Esophagus squamous epithelium (tissue), 5 donors: ENCODE measurements at places on chromosomes 5 and 9.

DNA sequence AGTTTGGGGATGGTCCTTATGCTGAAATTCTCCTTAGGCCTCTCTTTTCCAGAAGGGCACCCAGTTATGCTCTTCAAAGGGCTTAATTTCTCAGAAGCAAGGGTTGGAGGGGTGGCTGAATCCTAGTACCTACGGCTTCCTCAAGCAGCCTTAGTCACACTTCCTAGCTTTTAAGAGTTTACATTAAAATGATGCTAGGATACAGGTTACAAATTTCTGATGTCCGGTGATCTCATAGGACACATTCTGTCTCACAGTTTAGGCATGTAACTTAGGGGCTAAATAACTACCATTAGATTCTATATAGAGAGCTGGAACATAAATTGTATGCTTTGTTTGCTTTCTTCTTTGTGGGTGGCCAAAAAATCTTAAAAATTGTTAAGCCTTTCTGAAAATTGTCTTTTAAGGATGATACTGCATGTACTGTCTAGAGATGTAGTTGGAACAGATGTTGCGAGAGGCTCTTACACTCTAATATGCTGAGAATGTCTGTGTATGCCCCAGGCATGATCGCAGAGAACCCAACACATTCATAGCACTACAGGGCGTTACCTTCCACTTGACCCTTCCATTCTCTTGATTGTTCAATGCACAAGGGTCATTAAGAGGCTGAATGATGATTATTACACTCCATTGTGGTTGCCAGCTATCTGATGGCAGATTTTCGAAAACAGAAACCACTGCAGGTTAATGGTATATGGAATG is 139.1 kb downstream of the TMEM38B start:
- no peak overlapping the region for H3K27ac ChIP-seq
- H3K4me3 ChIP-seq: no peak overlapping the region
- H3K27me3 ChIP-seq: no peaks in the 10 kb centered on the region

DNA sequence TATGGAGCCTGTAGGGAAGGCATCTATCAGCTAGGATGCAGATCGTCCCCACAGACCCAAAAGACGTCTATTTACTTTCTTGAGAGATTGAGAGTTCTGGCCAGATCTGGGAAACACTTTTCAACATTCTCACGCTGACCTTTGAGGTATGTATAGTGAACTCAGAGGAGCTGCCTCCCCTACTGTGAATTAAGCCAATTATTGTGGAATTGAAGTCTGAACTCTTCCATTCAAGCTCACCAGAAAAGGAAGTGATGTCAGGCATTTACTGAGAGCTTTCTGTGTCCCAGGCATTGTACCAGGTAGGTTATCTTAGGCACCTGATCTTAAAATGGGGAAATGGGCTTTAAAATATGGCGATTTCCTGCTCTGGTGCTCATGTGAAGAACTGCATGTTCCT is 136.5 kb downstream of the SV2C start:
- no peak for DNase-seq
- H3K4me1 ChIP-seq: no peaks in the 10 kb centered on the region
- no peaks in the 10 kb centered on the region for H3K36me3 ChIP-seq
- no peak overlapping the region for H3K27ac ChIP-seq
- no peak overlapping the region for H3K4me3 ChIP-seq

DNA sequence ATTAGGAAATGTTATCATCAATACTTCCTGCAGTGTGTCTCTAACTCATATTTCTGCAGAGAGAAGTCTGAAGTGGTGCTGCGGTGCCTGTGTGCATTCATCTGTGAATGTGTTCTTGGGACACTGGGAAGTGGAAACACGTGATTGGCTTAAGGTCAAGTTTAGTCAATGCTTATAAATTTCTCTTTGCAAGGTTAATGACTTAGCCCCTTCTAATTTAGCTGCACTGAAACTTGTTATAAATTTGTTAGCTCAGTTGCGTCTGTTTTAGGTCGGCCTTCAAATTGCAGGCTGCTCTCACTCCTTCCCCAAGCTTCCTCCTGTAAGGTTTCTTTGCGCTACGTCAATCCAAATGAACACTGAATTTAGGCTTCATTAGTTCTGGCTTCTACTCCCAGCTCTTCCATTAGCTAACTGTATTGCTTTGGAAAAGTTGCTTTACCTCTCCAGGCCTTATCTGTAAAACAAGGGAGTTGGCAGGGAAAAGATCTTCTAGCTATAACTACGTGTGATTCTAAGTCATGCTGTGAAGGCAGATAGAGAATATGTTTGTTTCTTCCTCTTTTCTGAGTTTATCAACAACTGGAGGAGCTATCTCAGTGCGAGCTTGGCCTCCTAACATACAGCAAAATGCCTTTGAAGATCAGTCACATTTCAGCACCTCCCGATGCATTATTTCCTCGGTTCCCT is 341.8 kb downstream of the NFIB start:
- no peaks in the 10 kb centered on the region for H3K4me1 ChIP-seq
- no peak for DNase-seq
- H3K4me3 ChIP-seq: no peak overlapping the region
- H3K27ac ChIP-seq: no peak overlapping the region

DNA sequence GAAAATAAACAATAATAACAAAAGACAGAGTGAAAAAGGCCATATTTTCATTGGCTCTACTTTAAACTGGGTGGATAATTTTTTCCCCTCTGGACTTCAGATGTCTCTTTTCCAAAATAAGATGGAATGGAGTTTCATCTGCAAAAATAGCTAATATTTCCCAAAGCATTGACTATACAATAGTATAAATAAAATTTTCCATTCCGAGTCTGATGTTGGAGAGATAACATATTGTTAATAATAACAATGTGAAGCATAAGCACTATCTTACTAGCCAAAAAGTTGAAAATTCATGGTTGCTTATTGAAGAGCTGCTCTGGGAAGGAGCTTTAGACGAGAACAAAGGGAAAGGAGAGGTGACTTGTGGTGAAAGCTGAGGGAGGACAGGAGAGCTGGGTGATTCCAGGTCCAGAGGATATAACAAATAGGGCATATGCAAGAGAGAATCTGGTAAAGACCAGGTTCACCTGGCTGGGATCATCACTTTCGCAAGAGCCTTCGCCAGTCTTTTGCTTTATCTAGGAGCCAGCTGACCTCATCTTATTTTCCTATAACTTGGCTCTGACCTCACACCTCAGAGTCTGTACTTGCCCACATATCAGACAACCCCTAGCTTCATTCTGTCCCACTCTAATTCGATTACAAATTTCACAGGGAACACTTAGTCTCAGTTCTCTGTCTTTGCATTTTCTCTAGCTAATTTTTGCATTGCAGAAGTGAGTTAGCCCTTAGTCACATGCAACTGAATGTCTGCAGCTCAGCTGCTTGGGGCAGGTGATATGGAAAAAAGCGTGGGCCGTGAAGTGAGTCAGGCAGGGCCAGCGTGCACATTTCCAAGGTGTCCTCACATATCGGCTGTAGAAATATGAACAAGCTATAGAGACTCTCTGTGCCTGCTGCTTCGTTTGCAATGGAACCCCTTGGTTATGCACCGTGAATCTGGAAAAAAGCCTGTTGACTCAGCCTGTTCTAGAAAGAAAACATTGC is 7.6 kb upstream of the ZNF474 start:
- no peak overlapping the region for H3K4me3 ChIP-seq
- no peak for DNase-seq
- H3K36me3 ChIP-seq: no peaks in the 10 kb centered on the region
- no peaks in the 10 kb centered on the region for H3K27me3 ChIP-seq

GRCh38 chr9:133148199-133149129 is 15.2 kb downstream of the GBGT1 start:
- peaks cover 36% of the 10 kb centered on the region for H3K4me1 ChIP-seq
- no peaks in the 10 kb centered on the region for H3K36me3 ChIP-seq
- DNase-seq: no peak

DNA sequence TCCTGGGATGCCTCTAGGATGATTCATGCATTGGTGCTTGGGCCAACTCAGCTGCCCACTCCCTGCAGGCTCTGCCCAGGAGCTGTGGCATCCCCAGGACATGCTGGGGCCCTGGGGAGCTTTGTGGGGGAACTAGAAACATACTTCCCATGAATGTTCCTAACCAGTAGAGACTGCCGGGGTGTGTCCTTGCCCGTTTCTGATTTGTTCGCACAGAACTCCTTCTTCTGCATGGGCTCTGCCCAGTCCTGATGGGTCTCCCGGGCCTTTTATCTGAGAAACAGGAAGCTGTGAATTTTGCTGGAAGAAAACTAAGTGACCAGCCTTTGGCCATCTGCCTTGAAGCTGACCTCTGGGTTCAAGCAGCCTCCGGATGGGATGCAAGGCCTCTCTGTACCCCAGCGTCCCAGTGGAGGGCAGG is 71.6 kb upstream of the RNU6ATAC start:
- H3K36me3 ChIP-seq: no peaks in the 10 kb centered on the region
- no peak for DNase-seq
- H3K27me3 ChIP-seq: no peaks in the 10 kb centered on the region
- no peak overlapping the region for H3K4me3 ChIP-seq

GRCh38 chr9:28155067-28155466 is 581.8 kb upstream of the C9orf72 start:
- H3K36me3 ChIP-seq: no peaks in the 10 kb centered on the region
- H3K27ac ChIP-seq: no peak overlapping the region
- no peak for DNase-seq
- no peaks in the 10 kb centered on the region for H3K4me1 ChIP-seq
- H3K27me3 ChIP-seq: no peaks in the 10 kb centered on the region

GRCh38 chr5:177605667-177606066 is 5.7 kb downstream of the B4GALT7 start:
- no peak overlapping the region for H3K27ac ChIP-seq
- no peaks in the 10 kb centered on the region for H3K27me3 ChIP-seq
- DNase-seq: no peak

GRCh38 chr9:18319918-18320445 is 154.0 kb upstream of the ADAMTSL1 start:
- no peaks in the 10 kb centered on the region for H3K27me3 ChIP-seq
- no peak overlapping the region for H3K4me3 ChIP-seq
- no peaks in the 10 kb centered on the region for H3K4me1 ChIP-seq
- H3K36me3 ChIP-seq: no peaks in the 10 kb centered on the region
- H3K27ac ChIP-seq: no peak overlapping the region
- no peak for DNase-seq

DNA sequence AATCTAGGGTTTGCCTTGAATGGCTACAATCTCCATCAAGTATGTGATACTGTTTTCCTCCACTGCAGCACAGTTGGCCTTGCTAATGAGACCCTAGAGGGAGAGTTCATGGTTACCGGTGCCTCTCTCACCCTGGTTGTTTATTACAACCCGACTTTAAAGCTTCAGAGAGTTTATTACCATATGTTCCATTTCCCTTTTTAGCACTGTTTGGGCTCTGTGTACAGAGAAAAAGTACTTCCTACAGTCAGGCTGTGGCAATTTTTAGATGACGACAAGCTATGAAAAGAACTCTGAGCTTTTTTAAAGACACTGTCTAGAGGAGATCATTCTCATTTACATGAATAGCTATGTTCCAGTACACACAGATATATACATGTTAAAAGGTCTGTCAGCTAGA is 48.8 kb upstream of the PLCXD3 start:
- DNase-seq: no peak
- H3K4me3 ChIP-seq: no peak overlapping the region
- no peaks in the 10 kb centered on the region for H3K27me3 ChIP-seq
